ENCODE measurements at places on chromosomes 12 and 14.

DNA sequence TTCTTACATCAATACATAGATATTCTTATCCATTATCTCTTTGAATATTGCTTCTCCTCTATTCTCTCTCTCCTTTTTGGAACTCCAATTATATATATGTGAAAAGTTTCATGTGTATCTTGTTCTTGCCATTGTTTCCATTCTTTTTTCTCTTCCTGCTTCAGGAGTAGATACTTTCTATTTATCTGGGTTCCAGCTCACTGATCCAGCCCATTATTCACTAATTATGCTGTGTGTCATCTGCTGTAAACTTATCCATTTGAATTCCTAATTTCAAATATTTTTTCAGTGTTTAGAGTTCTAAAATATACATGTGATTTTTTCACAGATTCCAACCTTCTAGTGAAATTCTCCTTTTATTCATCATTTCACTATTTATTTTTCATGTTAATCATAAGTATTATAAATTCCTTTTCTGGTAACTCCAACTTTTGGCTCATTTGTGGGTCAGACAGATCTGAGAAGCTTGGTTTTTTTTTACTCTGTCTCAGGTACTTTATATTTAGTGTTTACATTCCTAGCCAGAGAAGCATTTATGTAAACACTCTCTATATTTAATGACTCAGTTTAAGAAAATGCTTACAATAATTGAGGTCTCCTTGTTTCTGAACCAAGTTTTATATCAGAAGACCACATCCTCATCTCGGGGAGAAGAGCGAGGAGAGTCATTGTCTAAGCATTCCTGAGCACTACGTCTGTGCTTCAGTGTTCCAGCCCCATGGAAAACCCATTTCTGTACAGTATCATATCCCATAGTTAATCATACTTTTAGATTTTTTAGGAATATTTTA lies 15.9 kb upstream of the AMIGO2 start:
- DNase-seq = no peak

GRCh38 chr12:40474630-40475029 lies 217.6 kb upstream of the CNTN1 start:
- no peak for DNase-seq

DNA sequence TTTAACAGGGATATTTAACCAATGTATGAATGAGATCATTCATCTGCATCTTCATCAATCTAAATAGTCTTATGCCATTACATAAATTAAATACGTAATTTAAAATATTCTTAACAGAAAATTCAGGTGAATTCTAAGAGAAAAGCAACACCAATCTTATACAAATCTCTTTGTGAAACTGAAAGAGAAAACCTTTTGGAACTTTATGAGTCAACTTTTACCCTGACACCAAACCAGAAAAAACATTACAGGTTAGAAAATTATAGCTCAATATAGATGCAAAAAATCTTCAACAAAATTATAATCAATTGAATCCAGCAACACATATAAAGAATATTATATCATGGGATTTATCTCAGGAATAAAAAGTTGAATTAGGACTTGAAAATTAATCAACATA lies 3.4 kb downstream of the GLIPR1L1 start:
- DNase-seq = no peak

GRCh38 chr12:46357438-46358324 lies 14.9 kb downstream of the SLC38A2 start:
- DNase-seq = no peak

DNA sequence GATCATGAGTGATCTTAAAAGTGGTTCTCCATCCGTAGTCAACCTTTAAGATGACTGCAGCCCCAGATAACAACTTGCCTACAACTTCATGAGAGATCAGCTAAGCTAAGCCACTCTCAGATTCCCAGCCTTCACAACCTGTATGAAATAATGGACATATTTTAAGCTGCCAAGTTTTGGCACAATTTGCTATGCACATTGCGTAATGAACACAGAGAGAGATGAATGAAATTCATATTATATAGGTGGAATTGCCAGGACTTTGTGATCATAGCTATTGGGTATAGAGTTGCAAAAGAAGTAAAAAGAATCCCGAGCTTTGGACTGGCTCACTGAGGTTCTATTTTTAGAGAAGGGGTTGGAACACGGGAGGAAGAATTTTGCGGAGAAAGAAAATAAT lies 59.1 kb upstream of the EGLN3 start:
- no peak for DNase-seq

DNA sequence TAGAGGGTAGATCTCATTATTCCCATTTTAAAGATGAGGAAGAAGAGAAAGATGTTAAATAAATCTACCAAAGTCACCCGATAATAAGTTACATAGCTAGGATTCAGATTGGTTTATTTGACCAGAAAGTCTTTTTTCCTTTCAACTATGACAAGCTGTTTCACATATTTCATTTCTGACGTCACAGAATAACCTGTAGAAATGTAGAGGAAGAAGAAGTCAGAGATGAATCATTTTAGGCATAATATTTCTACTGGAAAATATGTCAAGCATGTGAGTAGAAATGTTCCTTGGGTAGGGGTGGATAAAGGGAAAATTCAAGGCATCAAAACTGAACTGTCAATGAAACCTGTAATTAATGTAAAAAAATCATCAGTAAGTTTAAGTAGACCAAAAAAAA lies 107.0 kb downstream of the MGST1 start:
- DNase-seq = no peak

DNA sequence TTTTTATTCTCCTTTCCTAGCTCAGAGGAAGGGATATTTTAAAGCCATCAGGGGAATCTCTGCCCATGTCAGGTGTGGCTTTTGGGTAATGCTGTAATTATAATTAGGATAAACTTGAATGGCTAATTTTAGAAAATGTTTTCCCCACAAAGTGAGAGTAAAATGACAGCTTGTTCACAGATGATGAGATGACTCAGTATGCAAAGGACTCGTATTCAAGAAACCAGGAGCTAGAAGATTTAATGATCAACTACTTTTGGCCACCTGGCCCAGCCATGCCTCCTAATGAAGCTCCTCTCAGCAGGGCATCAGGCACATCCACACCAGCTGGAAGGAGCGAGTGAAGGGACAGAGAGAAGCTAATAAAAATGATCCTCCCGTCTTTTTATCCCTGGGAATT lies 29.0 kb upstream of the PLEKHG7 start:
- DNase-seq = no peak

DNA sequence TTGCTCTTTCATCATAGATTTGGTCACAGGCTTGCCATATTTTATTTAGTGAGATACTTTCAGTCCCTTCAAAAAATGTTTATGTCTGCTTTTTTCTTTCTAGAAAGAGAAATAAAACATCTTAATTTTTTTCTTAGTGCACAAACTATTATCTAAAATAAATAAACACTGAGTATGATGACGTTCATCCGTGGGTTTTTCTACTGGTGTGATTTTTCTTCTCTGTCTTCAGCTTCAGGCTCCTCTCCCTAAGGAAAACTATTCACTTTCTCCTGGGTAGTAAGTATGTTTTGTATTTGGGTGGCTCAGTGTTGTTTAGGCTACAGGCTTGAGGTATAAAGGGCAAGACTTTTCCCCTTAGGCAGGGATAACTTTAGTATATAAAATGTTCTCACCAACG lies 154.7 kb downstream of the DACT1 start:
- DNase-seq = no peak

DNA sequence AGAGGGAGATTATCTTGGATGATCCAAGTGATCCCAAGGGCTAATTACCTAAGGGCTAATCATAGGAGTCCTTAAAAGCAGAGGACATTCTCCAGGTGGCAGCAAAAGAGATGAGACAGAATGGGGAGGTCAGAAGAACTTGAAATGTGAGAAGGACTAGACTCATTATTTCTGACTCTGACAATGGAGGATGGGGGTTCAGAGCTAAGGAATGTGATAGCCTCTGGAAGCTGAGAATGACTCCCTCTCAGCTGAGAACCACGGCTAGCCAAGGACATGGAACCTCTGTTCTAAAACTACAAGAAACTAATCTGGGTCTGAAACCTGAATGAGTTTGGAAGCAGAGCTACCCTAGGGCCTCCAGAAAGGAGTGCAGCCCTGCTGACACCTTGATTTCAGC lies 35.6 kb upstream of the ANKS1B start:
- no peak for DNase-seq

Measured in T-helper 1 cell (primary cell).